Common myeloid progenitor, CD34-positive (primary cell): ENCODE measurements at places on chromosomes 7 and 10.

GRCh38 chr7:148722340-148723165 lies 23.9 kb downstream of the CUL1 start:
- DNase-seq, result no peak

DNA sequence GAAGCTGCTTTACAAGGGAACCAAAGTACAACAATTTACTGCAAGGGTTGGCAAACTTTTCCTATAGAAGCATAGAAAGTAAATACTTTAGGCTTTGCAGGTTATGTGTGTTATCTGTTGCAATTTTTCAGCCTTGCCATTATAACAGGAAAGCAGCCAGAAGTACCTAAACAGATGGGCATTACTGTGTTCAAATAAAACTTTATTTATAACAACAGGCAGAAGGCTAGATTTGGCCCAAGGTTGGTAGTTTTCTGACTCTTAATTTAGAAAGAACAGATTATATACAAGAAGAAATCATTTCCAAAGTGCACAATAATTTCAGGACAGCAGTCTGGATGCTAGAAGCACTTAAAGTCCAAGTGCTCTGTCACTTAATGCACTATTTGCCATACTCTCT lies 307.1 kb downstream of the ANKRD7 start:
- no peak for DNase-seq

GRCh38 chr10:119595134-119595675 lies 1.6 kb downstream of the TIAL1 start:
- DNase-seq, result no peak

- no peak for DNase-seq
Measured at GRCh38 chr7:2372724-2373123, 18.1 kb downstream of the EIF3B start.

DNA sequence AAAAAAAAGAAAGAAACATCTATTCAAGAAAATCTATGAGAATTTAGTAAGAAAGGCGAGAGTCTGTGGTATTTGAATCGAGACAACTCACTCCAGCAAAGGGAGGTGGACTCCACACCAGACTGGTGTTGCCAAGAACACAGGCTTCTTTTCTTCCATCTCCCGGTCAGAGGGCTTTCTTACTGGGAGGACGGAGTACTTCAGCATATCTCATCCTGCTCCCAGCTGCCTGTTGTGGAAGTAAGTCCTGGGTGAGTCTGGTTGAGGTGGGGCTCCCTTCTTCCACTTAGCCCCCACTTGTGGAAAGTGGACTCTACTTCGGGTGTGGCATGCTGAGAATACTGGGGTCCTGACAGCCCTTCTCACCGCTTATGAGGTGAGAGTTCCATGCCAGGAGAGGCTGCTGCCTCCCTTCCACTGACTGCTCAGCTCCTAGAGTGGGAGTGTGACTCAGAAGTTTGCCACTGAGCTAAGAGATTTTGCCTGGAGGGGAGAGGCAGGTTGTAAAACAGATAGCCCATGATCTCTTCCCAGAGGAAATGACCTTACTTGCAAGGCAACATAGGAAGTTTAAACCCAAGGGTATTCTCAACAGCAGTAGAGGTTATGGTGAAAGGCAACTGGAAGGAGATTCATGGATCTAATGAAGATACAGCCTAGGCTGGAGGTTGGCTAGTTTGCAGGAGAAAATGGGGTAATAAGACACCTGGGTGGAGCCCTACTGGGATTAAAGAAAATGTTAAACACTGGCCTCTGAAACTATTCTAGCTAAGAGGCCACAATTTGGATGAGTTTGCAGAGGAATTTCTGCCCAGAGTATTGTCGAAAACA lies 3.5 kb upstream of the NACAD start:
- DNase-seq, result no peak

DNA sequence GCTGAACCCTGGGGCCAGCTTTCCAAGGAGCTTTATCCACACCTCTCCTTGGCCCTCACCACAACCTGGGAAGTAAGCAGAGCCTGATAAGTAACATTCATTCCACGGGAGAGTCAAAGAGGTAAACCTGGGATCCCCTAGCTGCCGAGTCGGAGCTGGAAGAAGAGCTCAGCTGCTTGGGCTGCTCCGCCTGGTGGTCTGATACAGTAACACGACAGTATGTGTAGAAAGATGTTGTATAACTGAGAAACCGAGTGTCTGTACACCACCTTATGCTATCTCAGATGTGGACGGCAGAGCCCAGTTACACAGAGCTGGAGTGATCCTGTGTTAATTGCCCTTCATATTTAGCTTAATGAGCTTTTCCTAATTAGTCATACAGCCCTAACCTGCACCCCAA lies 151.3 kb upstream of the KMT2E start:
- no peak for DNase-seq

- DNase-seq, result no peak
Measured at GRCh38 chr10:12975906-12976305, 25.6 kb downstream of the CCDC3 start.

DNA sequence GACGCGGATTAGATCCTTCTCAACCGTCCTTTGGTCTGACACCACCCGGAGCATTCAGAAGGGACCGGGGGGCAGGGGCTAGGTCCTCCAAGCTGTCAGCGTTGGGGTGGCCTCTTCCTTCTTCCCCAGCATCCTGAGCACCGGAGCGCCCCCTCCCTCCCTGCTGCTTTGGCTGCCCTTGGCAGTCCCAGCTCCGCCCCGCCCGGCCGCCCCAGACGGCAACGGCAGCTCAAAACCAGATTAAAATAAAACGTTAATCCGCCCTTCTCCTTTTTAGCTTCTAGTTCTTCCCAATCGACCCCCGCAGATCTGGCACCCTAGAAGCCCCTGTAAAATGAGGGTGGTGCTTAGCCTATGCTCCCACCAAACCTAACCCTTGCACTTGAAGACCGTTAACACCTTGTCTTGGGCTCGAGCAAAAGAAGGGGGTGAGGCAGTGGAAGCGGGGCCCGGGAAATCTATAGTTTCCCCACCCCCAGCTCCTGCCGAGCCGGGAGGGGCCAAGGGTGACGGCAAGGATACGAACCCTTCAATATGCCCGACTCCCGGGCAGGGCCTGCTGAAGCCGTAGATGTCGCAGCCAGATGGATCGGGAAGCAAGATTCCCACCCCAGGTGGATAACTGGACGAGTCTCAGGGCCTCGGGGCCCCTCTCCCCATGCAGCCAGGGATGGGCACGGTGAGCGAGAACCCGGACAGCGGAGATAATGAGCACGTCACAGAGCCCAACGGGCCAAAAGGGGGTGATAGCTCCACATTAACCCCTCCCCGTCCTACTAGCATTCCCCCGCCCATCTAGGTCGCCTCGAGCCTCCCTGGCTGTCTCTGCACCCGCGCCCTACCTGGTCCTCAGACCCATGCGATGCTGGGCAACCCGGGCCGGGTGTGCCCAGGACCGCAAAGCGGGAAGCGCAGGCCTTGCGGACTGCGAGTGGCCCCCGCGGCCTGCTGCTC lies 169.7 kb downstream of the NRF1 start:
- DNase-seq, result no peak

DNA sequence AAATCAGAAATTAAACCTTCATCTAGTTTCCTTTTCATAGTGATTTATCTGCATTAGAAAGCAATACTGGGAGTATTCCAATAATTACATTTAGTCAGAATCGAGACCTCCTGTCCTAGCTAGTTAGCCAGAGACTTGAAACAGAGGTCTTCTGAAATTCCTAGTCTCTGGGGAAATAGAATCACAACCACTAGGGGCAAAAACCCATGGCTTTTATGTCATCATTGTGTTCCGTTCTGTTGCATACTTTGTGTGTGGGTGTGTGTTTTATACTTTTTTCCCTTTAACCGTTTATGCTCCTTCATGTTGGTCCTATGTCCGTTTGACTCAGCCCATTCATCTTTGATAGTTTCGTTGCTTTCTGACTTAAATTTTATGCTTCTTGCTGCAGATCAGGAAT lies 79.8 kb downstream of the RALA start:
- no peak for DNase-seq

GRCh38 chr7:72336632-72337389 lies 75.3 kb downstream of the CALN1 start:
- peak; percentile 85 for DNase-seq

- DNase-seq, result no peak
Measured at GRCh38 chr10:33506391-33506790, 171.9 kb upstream of the NRP1 start.

DNA sequence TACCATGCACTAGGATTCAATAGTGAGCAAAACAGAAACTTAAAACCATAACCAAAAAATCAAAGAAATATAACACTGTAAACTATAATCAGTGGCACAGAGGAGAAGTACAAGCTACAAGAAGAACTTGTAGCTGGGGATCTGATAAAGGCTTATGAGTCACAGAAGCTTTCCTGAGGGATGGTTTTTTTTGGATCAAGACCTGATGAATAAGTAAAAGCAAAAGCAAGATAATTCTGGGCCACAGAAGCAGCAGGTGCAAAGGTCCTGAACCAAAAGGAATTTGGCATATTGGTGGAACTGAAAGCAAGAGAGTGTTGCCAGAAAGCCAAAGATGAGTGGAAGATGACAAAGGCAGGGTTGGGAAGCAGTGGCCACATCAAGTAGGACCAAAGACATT lies 37.4 kb upstream of the BET1 start:
- DNase-seq, result no peak

DNA sequence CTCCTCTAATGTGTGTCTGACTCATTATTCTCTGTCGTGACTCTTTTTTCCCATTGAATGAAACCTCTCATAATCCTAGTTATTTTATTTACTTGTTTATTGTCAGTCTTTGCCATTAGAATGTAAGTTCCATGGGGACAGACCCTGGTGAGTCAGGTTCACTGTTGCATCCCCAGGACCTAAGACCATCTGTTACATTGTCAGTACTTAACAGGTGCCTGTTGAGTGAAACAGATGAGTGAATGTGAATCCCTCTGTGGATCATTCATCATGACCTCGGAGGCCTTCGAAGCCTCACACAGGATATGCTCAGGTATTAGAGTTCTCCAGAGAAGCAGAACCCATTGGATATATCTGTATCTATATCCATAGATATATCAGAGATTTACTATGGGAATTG lies 120.1 kb downstream of the PFKFB3 start:
- DNase-seq, result no peak

DNA sequence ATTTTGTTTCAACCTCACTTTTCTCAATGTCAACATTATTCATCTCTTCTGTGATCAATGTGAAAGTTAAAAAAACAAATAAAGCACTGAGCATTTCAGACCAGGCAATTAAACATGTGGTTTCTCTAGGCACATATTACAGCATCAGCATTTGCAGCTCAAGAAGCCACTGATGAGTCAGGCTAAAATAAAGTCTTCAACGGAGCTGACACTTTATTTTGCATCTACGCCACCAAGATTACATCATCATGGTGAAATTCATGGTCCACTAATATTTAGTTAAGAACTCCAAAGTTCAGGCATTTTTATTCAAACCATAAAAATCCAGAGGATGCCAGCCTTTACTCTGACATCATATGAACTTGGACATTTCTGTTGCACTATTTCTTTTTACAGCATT lies 33.0 kb downstream of the MAGI2 start:
- no peak for DNase-seq

- DNase-seq, result no peak
Measured at GRCh38 chr7:150314639-150315239, 8.4 kb upstream of the LRRC61 start.

DNA sequence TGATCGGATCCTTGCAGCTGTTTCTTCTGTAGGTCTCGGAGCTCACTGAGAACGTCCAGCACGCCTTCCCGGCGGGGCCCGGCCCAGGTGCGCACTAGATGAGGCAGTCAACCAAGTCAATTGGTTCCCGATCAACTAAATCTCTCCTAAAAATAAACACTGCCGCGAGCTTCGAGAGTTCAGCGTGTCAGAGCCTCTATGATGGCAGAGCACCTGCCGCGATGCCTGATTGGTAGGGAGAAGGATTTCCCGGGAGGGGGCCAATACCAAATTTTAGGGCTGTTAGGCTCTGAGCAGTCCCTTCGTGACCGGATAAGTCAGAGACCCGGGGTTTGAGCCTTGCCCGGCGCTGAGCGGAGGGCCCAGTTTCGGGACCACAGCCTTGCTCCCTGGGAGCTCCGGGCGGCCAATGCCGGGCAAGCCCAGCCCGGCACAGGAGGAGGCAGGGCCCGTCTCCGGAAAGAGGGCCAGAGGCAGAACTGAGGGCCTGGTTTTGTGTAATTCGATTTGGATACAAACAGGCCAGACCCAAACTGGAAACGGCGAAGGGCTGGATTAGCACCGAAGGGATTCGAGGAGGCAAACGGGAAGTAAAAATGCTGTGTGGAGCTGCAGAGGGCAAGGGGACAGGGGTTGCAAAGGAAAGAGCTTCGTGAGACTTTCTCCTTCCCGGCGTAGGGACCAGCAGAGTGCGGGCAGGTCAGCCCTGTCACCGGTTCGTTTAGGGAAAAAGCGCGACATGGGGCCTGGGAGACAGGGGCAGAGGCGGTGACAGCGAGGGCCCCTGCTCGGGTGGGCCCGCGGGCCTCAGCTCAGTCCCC lies 569 bp downstream of the SLC26A5 start:
- DNase-seq, result peak; percentile 48

DNA sequence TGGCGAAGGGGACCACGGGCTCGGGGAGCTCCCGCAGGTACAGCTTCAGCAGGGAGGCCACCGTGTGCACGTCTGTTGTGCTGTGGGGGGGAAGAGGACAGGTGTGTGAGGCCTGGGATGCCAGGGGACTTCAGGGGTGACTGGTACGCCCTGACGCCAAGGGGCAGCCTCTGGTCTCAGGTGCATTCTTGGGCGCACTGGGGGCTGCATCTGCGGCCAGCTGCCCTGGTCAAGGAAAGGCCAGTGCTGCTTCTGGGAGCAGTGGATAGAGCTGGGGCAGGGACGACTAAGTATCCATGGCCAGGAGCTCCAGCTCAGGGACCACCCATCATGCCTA lies 148.5 kb downstream of the MAPK8 start:
- no peak for DNase-seq

DNA sequence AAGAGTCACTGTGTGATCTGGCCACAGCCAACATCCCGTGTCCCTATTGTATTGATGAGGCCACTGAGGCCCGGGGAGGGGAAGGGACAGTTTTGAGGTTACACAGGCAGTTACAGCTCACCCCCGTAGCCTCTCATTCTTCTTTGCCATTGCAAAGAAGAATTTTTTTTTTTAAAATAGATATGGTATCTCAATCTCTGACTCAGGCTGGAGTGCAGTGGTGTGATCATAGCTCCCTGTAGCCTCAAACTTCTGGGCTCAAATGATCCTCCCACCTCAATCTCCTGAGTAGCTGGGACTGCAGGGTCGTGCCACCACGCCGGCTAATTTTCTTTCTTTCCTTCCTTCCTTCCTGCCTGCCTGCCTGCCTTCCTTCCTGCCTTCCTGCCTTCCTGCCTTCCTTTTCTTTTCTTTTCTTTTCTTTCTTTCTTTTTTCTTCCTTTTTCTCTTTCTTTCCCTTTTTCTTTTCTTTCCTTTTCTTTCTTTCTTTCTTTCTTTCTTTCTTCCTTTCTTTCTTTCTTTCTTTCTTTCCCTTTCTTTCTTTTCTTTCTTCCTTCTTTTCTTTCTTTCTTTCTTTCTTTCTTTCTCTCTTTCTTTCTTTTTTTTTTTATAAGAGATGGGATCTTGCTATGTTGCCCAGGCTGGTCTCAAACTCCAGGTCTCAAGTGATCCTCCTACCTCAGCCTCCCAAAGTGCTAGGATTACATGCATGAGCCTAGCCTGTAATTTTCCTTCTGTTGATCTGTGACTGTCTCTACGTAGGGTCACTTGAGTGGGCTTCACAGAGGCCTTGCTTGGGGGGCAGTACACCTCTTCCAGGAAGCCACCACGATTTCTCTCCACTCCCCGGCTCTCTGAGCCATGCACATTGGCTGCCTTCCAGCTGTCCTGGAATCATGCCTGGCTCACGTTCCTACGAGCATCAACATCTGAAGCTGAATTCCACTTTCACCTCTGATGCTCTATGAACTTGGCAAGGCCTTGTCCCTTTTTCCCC lies 31.3 kb downstream of the TMEM270 start:
- no peak for DNase-seq
